ENCODE measurements at places on chromosomes 1 and 21.
A peak's percentile ranks its signal among the peaks of the same experiment; 100 is the strongest.

GRCh38 chr1:20271498-20272400, 18.9 kb upstream of the VWA5B1 start:
- DNase-seq = peak; percentile 26

DNA sequence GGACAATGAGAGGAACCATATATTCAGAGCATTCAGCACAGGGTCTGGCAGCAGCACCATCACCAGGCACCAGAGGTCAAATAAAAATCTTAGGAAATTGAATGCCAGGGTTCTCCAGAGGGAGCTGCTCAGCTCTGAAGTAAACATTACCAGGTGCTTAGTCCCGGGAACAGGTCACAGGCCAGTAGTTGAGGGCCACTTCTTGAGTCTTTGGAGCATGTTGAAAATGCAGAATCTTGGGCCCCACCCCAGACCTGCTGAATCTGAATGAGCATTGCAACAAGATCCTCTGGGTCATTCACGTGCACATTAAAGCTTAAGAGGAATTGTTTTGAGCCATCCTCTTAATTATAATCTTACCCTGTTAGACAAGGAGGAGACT, 33.8 kb downstream of the PHC2 start:
- no peak for DNase-seq

DNA sequence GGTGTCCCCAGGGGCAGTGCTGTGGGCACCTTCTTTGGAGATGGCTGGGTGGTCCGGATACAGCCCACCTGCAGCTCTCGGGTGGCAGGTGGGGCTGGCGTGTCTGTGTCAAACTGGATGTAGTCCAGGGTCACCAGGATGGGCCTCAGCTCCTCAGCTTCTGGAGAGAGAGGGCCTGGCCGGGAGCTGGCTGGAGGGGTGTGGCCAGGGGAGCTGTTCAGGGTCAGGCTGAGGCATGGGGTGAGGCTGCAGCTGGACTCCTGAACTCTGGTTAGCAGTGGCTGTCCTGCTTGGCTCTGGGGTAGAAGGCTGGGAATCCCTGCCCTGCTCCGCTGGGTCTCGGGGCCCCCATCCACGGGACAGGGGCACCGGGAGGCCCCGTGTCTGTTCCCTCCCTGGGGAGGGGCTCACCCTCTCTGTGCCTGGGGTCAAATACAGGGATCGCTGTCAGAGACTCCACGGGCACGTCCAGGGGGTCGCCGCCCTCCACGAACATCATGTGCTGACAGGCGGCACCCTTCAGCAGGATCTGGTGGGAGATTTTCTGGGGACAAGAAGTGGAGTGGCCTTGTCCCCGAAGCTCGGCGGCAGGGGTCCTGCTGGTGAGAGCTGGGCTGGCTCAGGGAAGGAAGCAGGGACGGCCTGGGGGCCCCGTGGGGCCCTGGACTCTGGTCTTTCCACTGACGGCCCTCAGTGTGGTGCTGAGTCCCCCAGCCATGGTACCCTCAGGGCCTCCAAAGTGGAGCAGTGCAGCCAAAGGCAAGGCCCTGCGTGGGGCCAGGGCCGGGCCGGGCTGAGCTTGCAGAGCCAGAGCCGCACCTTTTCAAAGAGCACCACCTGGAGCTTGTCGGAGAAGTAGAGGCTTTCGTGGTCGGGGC, 4.1 kb upstream of the TMEM52 start:
- DNase-seq = no peak

DNA sequence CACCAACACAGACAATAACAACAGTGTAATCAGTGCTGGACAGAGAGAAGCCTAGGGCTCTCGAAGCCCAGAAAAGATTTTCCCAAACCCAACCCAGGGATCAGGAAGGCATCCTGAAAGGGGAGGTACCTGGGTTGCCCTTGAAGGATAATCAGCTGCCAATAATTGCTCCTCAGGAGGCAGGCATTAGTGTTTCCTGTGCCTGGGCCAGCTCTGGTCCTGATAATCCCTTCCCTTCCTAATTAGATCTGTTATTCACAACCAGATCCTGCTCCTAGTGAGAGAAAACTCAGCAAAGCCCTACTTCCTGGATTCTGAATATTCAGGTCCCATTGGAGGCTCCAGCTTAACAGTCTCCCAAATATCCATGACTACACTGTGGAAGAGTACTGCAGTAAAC, 117.4 kb downstream of the DMRTA2 start:
- DNase-seq = no peak

- no peak for DNase-seq
Measured at GRCh38 chr1:216045400-216045799, 377.8 kb downstream of the USH2A start.

GRCh38 chr1:33429856-33430691, 821 bp downstream of the PHC2 start:
- DNase-seq = peak; percentile 45

Measured in neural progenitor cell (in vitro differentiated cells).